ENCODE measurements at places on chromosomes 16 and 17.

DNA sequence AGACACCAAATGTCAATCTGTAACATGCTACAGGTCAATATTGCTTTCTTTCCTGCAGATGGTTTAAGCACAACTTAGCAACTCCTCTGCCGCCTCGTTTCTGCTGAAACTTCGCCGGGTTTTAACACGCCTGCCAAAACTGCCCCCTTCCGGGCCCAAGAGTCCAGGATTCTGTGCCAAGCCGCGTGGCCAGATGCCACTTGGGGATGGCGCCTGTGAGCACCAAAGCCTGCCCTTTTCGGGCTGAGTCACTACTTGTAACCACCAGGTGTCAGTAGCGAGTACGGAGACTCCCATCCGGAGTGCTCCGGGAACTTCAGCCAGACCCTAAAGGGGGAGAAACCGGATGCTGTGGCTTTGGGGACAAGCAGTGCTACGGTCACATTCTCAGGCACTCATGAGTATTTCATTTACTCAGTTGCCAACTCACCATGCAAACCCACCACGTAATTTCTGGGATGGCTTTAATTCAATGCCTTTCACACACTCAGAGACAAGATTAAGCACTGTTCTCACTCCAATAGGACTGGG is 7.8 kb downstream of the PMP22 start:
- peak; percentile 71 for DNase-seq

DNA sequence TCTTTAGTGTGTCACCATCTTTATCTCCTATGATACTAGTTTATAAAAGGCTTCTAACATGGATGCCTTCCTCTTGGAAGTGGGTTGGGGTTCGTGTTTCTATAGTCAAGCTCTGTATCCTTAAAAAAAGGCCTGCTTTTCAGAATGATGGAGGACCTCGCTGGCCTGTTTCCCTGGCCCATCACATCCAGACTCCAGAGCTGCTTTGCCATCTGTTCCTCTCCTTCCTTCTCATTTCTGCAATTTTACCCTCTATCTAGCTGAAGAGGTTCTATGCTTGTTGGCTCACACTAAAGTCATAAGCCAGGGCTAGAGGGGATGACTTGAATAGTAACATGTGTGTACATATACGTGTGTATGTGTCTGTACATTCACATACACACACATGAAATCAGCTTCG is 450.8 kb upstream of the HSBP1 start:
- no peak for DNase-seq

GRCh38 chr16:31090540-31090939 is 1.8 kb upstream of the PRSS53 start:
- DNase-seq = no peak

GRCh38 chr17:82338858-82339633 is 5.5 kb upstream of the SECTM1 start:
- no peak for DNase-seq

DNA sequence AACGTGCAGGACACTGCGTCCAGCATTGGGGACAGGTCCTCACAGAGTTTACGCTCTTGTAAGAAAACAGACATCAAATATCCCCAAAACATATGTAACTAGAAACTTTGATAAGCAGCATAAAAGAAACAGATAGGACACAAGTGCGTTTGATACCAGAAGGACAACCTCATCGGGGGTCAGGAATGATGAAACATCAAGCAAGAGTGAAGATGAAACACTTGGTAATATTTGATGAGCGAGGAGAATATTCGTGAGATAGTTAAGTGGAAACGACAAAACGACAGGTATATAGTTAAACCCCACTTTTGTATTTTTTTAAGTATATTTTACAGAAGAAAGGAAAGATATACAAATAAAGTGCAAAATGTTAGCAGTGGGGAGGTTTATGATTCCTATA is 55.9 kb downstream of the NXN start:
- no peak for DNase-seq

DNA sequence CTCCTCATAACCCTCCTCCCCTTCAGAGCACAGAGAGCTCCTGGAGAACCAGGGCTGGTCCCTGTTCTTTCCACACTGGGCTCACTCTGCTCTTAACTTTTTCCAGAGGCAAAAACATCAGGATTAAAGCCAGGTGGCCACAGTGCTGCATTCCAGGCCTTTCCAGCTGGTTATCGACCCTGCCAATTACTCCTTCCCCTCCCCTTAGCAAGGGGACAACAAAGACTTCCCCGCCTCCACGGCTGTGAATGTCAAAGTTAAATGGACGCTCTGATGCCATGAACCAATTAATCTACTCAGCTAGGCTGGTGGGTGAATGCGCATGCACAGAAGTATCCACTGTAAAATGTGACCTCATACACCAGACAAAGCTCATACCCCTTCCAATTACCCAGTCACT is 23.1 kb downstream of the ACLY start:
- DNase-seq = peak; percentile 57

GRCh38 chr17:40480501-40481003 is 20.9 kb downstream of the TNS4 start:
- no peak for DNase-seq

- no peak for DNase-seq
Observed at GRCh38 chr16:75160386-75160785, 12.1 kb downstream of the ZFP1 start.

DNA sequence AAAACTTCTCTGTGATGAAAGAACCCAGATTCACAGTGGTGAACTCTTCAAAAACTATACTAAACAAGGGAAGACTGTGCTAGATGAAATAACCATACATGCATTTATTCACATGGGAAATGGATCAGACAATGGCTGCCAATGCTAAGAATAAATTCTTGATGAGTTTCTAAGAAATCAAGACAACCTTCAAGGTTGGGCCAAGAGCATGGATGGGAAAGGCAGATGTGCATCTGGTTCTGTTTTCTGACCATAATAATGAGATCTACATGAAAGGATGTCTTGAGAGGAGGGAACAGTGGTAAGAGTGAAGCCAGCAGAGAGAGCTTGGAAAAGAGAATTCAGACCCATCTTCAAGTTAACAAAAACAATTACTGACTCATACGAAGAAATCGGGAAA is 31.4 kb downstream of the ANKRD11 start:
- no peak for DNase-seq

GRCh38 chr17:40448639-40449261 is 5.5 kb downstream of the IGFBP4 start:
- DNase-seq = no peak

DNA sequence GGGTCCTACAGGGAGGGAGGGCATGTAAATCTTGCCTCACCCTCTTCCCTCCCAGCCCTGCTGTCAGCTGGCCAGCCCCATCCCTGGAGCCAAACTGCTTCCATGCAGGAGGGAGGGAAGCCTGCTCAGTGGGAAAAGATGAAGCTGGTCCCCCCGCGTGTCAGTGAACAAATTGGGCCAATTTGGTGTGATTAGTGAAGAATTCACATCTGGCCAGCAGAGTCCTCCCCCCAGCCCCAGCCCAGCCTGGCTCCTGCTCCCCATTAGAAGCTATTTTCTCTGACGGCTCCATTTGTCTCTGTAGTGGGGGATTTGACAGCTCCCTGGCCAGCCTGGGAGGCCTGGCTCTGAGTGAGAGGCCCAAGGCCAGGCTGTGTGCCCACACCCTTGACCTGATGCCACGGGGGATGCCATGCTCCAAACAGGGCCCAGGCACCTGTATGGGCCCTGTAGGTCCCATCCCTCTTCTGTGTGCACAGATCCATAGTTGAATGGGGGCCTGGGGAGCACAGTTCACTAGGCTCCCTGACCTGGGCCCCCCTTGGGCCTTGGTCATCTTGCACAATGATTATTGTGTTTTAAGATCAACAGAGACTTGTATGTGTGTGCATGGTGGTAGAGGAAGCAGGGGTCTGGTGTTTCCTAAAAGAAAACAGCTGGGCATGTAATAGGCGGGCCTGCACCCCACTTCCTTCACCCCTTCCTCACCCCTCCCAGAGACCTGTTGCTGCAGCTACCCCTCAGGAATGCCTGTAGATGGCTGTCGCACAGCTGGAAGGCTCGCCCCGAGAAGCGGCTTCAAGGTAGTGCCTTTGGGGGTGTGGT is 50.7 kb upstream of the TAC4 start:
- DNase-seq = no peak
